ENCODE measurements at places on chromosomes 3 and 15.

GRCh38 chr15:64148581-64148980 is 3.0 kb upstream of the SNX22 start:
- no peak for DNase-seq

DNA sequence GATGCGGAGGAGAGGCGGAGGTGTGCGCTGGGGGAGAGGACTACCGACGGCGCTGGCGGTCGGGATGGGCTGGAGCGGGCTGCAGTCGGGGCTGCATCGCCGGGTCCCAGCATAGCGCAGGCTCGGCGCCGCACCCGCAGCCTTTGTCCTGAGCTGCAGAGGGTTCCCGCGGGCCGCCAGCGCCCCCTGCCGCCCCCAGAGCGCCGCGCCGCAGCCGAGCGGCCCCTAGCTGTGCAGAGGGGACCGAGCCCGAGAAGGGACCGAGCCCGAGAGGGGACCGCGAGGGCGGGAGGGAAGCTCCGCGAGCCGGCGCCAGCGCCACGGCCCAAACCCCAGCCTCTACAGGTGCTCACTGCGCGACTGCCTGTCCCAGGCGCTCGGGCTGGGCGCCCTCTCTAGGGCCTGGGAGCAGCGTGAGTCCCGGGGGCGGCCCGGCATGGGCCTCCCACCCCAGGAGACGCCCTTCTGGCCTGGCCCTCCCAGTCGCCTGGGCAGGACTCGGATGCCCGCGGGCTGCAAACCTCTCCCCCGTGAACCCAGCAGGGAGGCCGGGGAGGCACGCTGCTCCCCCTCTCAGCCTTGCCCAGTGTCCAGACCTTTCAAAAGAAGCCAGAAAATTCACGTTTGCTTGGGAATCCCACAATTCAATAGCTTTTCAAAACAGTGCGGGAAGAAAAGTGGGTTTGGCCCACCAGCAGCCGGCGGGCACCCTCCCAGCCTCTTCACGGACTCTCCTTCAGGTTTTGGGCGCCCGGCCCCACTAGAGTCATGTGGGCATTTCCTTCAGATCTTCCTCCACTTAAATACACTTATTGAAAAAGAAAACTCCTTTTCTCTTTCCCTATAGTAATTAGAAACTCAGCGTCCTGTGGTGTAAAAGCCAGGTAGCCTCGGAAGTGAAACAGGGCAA is 134.7 kb downstream of the TPRA1 start:
- DNase-seq: peak; percentile 19

GRCh38 chr15:93941697-93942096 is 289.7 kb upstream of the MCTP2 start:
- DNase-seq: no peak

DNA sequence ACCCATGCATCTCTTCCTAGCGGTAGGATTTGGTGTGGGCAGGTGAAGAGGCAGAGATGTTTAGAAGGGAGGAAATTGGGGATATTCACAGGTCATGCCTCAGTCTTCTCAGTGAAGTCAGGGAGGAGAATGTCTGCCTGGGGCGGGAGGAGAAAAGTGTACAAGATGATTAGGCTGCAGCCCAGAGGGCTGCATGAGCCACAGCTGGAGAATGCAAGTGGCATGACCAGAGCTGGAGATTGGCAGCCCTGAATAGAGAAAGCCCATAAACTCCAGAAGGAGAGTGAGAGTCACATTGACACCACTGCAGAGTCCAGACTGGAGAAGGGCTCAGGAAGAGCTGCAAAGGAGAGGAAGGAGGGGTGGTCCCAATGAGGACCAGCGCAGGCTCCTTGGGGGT is 22.6 kb downstream of the PDHB start:
- no peak for DNase-seq

GRCh38 chr3:60125686-60126085 is 1075.9 kb upstream of the CFAP20DC start:
- peak; percentile 23 for DNase-seq

DNA sequence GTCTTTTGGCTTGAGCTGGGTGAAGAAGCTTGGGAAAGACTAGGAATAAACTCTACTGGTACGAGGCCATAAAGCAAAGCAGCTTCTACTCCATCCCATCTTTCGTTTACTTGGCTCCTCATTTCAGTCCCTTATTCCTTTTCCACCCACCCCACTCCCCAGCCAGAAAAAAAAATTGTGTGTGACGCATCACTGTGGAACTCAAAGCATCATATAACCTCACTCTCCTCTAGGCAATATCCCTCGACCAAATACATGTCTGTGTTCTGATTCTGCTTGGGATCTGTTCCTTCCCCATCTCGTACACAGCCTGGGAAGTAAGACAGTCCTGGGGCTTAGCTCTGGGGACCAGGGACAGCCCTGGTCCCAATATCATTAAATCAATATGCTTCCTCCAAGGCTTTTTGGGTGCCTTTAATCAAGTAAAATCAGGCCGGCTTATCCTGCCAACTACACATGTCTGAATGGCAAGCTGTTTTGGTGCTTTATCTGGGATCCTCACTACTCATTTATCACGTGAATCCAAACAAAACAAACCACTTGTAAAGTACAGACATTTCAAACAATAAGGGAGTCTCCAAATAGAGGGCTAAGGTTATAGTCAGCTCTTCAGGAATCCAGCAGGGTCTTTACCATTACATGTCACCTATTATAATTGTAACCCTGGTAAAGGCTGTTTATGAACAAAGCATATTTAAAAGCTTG is 74.9 kb upstream of the ZBED2 start:
- DNase-seq: no peak

- DNase-seq: no peak
These were observed 93.7 kb downstream of the MYLK start for GRCh38 chr3:123790254-123791072.

GRCh38 chr3:72947715-72948490 is 48.7 kb upstream of the PPP4R2 start:
- no peak for DNase-seq

DNA sequence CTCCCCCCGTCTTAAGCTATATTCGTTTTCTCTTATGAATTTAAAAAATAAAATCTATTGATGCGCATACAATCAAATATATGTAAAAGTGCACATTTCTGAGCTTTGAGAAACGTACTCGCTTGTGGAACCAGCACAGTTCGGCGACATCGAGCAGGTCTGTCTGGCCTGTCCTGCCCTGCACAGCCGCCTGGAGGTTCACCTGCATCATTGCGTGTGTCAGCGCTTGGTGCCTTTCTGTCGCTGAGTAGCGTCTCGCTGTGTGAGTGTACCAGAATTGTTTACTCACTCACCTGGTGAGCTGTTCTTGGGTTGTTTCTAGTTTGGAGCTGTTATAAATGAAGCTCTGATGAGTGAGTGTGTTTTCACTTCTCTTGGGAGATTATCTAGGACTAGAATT is 104.0 kb downstream of the VGLL4 start:
- no peak for DNase-seq

DNA sequence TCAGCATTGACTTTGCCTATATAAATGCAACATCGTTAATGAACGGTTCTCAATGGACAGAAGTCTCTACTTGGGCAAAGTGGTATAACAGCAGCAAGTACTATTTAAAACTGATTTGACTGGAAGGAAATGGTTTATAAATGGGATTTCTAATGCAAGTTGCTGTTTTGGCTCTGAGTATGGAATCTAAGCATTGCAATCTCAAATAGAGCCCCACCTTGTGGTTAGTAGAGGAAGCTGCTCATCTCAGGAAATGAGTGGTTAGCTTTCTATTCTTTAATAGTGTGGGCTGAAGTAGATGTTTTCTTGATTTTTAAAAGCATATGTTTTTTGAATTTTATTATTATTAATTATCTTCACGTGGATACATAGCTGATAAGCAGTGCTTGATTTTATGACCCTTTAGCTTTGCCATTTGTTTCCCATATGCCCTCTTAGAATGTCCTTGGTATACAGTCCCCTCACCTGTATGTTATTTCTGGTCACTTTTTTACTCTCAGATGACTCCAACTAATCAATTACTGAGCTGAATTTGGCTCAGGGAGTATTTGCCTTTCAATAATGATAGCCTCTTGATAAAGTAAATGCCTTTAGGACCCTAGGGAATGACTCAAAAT is 67.1 kb downstream of the OXSM start:
- DNase-seq: no peak

- DNase-seq: peak; percentile 56
These were observed at the start of gene SHISA5 for GRCh38 chr3:48504051-48504946. TSS of gene SHISA5 (minus strand) at chr3:48504174. CDS start at chr3:48504094, 80 bp downstream.

DNA sequence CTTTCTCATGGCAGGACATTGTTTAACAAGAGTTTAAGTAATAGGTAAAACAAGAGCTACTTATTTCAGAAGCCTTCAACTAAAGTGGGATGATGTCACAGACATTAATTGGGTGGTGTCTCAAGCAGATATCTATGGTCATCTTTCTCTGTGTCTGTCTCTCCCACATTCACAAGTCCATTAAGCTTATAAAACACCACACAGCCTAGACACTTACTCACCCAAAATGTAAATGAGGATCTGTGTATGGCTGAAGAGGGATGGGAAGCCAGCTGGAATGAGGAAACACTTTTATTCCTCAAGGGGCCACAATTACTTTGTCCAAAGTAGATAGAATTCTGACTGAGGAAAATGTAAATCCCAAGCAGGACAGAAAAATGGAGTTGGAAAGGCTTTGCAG is 183.8 kb downstream of the THRB start:
- DNase-seq: no peak

- DNase-seq: no peak
These were observed 100.4 kb upstream of the NDN start for GRCh38 chr15:23787346-23788105.

- peak; percentile 22 for DNase-seq
These were observed at the start of gene UBE2E2 for GRCh38 chr3:23202921-23203707. TSS of gene UBE2E2 (plus strand) at chr3:23203327.

DNA sequence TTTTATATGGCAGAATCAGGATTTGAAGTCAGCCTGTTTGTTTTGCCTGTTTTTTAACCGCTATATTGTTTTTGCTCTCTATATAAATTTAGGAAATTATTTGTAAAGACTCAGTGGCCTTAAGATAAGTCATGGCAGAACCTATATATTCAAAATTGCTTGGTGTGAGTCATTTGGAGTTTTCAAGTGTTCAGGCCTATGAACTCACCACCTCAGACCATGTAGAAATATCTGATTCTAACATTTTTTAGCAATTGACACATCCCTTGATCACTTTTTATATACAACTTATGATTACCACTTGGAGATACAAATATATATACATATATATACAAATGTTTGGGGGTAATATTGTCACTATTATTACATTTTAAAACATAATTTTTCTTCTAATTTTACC is 95.7 kb downstream of the VGLL3 start:
- no peak for DNase-seq

DNA sequence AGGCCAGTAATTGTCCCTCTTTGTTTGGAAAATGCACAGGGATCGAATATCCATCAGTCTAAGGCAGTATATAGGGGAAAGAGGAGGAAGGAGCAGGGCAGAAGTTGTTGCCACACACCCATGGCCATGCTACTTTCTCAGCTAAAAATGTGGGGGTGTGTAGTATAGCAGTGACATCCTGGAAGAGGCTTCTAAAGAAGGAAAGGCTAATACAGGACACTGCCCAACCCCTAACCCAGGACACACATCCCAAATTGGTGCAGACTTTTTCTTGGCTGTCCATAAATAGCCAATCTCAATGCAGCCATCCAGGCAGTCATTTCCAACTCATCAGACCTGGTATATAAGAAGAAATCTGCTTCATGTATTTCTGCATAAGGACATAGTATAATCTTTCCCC is 33.1 kb upstream of the LRRN1 start:
- no peak for DNase-seq

- DNase-seq: no peak
These were observed 162.0 kb downstream of the KLF13 start for GRCh38 chr15:31488437-31489204.

GRCh38 chr3:186971578-186971977 is 41.3 kb downstream of the ST6GAL1 start:
- DNase-seq: no peak

- DNase-seq: peak; percentile 30
These were observed 256.5 kb downstream of the SHQ1 start for GRCh38 chr3:72591522-72592421.

- no peak for DNase-seq
These were observed 84.9 kb downstream of the FNDC3B start for GRCh38 chr3:172124271-172124670.

DNA sequence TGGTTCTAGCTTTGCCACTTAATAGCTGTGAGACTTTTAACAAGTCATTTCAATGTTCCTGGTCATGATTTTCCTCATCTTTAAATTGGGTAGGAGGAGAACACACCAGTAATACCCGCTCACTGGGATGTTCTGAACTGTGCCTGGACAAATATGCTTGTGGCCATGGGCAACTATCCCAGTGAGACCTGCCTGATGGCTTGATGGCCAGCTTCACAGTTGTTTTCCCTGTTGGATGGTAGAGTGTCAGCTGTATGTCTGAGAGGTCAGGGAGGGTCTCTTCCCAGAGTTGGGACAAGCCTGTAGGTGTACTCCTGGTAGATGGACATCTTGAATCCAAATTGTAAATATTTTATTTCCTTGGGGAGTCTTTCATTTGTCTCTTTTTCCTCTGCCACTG is 92.5 kb upstream of the PFN2 start:
- DNase-seq: no peak

- no peak for DNase-seq
These were observed 8.4 kb downstream of the PIK3R4 start for GRCh38 chr3:130738241-130738640.

GRCh38 chr3:186283651-186284348 is 78.2 kb downstream of the DGKG start:
- no peak for DNase-seq

- DNase-seq: no peak
These were observed 113.4 kb downstream of the CMSS1 start for GRCh38 chr3:99931059-99931458.

DNA sequence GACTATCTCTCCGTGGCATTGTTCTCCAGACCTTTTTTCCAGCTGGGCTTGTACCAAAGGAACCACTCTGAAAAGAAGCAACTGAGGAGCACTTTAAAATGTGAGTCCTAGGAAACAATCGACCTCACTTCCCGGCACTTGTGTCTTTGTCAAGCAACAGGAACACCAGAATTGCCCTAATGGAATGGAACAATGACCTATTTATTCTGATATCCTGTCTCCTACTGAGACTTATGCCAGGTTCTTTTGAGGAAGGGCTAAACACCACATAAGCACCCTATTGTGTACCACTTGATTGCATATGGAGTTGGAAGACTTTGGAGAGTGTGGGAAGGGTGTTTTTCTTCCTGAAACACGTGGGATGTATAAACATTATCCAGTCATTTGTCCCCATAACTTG is 56.8 kb upstream of the TGFBR2 start:
- no peak for DNase-seq

All from amygdala (tissue), 56 donors.